CD4-positive, CD25-positive, alpha-beta regulatory T cell (primary cell): ENCODE measurements at places on chromosomes 6 and 20. TPM values are rescaled to one million over a fixed set of nuclear protein-coding genes. Genes with fewer than 3 reads are reported as not detected.

The ECT2L gene
- total RNA-seq, result not detected

The EGFL8 gene
- 9.9 TPM for total RNA-seq

The SLC44A4 gene
- 1.0 TPM for total RNA-seq

The PHACTR1 gene
- 1.6 TPM for total RNA-seq

The MICB gene
- total RNA-seq, result 22.0 TPM

The MEP1A gene
- not detected for total RNA-seq

The HLA-DPA1 gene
- total RNA-seq, result 102 TPM

The CGA gene
- total RNA-seq, result 0.62 TPM

The KIAA1755 gene
- total RNA-seq, result not detected

The CST11 gene
- not detected for total RNA-seq

The TP53INP2 gene
- total RNA-seq, result 60.9 TPM

The CEP162 gene
- total RNA-seq, result 6.0 TPM

The IP6K3 gene
- total RNA-seq, result not detected

The BNIP5 gene
- total RNA-seq, result not detected

The GRM1 gene
- not detected for total RNA-seq

The RNF39 gene
- not detected for total RNA-seq

The ADGRB3 gene
- total RNA-seq, result not detected

The FOXS1 gene
- not detected for total RNA-seq

The SMLR1 gene
- total RNA-seq, result not detected

The MAP7 gene
- 0.72 TPM for total RNA-seq

The ISM1 gene
- total RNA-seq, result 0.67 TPM

The CTCFL gene
- total RNA-seq, result not detected

The KCNK15 gene
- total RNA-seq, result not detected

The ERVFRD-1 gene
- total RNA-seq, result not detected

The EYA2 gene
- not detected for total RNA-seq

The LHFPL5 gene
- total RNA-seq, result not detected

The DEFB118 gene
- not detected for total RNA-seq

The HLA-DOA gene
- 14.0 TPM for total RNA-seq

The GNAS-AS1 gene
- 0.54 TPM for total RNA-seq

The ZNF184 gene
- 14.9 TPM for total RNA-seq

The BMP2 gene
- total RNA-seq, result not detected

The DLK2 gene
- total RNA-seq, result 0.76 TPM

The ANKRD66 gene
- total RNA-seq, result not detected

The LST1 gene
- total RNA-seq, result 12.9 TPM

The ADGRF5 gene
- not detected for total RNA-seq

The CLDN20 gene
- not detected for total RNA-seq

The CALHM6 gene
- 2.1 TPM for total RNA-seq
